ENCODE measurements at places on chromosomes 1 and 21.

DNA sequence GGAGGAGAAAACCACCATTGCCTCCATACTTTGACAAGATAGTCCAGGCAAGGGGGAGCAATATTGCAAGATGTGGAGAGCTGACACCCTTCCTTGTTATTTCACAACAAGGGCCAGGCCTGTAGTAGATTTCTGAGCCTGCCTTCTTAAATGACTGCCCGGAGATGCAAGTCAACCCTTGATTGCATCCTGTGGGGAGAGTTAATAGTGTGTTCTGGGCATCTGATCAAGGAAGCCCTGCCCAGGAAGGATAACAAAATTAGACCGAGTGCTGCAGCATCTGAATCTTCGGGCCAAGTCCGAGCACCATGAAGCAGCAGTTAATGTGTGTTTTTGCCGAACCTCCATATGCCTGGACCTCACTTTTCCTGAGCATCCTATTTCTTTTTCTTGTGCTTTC is 382.3 kb downstream of the PRDM2 start:
- DNase-seq: no peak

- DNase-seq: no peak
Measured at GRCh38 chr1:154698320-154699096, 90.5 kb upstream of the ADAR start.

DNA sequence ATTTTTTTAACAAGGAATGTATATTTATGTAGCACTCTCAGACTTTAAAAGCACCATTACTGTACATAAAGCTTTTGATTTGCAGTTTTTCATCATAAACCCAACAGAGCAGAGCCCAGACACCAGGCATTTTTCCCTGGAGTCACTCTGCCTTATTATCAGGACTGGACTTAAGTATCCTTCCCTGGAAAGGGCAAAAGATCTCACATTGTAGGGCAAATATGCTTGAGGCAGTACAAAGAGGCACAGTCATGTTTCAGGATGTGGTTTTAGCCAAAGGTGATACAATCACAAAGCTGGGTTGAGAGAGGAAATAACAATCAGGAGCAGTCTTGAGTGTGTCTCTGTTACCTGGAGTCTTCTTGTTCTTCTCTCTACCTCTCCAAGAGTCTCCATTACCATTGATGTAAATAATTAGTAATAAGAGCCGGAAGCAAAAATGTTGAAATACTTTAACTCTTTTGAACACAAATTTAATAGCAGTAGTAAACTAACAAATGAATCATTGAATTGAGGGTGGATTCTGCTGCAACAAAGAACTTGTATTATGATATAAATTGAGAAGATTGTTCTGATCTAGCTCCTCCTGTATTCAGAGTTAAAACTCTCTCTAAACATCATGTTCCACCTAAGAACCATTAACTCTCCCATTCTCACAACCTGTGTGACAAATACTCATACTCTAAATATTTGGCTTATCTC is 160.5 kb downstream of the LTN1 start:
- DNase-seq: no peak

DNA sequence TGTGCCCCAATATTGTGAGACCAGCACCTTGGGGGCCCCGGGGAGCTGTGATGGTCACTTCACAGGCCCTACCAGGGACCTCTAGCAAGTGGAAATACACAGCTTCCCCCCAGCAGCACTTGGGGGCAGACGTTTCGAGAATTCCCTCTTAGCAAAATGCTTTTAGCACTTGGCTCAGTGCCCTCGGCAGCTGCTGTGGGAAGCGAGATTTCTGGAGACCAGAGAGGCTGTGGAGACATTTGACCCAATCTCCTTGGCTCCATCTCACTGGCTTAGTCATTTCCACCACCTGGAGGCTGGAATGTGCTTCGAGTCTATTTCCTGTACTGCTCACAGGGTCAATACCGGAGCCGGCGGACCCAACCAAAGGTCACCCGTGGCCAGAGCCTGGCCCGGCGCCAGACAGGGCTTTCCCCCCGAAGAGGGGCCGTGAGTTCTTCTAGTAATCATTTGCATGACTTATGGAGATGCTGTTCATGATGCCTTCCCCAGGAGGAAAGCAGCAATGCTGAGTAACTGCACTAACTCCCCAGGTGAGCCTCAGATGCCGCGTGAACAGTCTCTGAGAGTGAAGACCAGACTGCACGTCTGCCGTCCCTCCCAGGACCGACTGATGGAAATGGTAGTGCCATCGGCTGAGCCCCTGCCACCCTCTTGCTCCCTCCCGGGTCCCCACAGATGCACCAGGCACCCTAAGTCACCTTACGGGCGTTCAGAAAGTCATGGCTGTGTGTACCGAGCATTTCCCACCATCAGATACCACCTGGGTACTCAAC is 4.4 kb upstream of the C2CD2 start:
- DNase-seq: no peak

- DNase-seq: no peak
Measured at GRCh38 chr21:23162198-23162946, 2164.2 kb downstream of the NCAM2 start.

DNA sequence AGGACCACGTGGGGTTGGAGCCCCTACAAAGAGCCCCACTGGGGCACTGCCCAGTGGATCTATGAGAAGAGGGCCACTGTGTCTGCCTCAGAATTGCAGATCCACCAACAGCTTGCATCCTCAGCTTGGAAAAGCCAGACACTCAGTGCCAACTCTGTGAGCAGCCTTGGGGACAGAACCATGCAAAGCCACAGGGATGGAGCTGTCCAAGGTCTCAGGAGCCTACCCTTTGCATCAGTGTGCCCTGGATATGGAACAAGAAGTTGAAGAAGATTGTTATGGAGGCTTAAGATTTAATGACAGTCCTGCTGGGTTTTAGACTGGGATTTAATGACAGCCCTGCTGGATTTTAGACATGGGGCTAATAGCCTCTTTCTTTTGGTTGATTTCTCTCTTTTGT is 1670.9 kb downstream of the PLA2G4A start:
- no peak for DNase-seq

- DNase-seq: no peak
Measured at GRCh38 chr1:41482001-41482765, 2.3 kb downstream of the EDN2 start.

GRCh38 chr1:111507411-111508201 is 4.2 kb upstream of the ADORA3 start:
- DNase-seq: peak; percentile 27

GRCh38 chr1:37919277-37919676 is 27.6 kb downstream of the INPP5B start:
- DNase-seq: no peak

GRCh38 chr1:12053752-12054548 is 9.2 kb upstream of the TNFRSF8 start:
- no peak for DNase-seq

DNA sequence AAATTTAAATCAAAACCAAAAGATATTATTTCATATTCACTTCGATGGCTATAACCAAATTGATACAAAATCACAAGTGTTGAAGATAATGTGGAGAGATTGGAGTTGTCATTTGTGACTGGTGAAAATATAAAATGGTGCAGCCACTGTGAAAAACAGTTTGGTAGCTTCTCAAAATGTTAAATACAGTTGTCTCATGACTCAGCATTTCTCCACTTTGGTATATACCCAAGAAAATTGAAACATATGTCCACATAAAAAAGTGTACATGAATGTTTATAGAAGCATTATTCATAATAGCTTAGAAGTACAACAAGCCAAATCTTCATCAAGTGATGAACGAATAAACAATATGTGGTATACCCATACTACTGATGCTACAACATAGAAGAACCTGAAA is 318.5 kb downstream of the BRINP3 start:
- DNase-seq: no peak

DNA sequence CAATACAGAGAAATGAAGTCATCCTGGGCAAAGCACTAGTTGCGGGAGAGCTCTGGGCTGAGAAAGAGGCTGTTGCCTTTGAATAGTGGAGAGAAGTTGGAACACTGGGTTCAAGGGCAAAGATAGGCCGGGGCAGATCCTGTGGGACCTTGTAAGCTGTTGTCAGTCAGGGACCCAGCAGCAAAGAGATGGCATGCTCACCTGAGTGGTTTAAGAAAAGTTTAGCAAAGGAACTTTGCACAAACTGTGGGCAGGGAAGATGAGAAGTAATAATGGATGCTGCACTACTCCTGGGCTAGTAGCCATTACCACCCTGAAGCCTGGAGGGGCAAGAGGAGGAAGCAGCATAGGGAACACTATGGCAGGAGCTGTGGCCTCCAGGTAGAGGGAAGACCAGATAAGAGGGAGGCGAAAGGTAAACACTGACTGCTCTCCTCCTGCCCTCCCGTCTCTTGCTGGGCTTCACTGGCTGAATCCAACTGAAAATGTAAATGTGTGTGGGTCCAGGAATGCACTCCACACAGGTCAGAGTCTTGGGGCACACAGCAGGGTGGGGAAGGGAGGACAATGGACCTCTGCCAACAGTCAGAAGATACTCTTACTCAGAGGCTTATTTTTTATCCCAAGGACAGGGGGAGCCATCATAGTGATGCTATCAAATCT is 129.2 kb downstream of the PLPP3 start:
- no peak for DNase-seq

DNA sequence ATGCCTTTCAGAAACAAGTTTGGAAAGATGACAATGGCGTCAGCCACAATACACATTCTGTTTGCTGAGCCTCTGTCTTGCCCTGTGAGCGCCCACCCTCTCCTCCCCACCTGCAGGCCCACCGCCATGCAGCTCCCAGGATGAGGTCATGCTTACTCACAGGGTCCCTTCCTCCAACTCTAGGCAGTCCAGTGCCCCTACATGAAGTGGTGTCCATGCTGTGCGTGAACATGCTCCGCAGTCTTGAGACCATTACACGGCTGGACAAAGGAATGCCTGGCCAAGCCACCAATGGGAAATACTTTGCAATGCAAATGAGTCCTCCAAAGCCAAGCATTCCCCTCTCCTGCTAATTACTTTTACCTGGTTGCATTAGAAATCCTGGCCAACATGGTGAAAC is 92.2 kb downstream of the CD58 start:
- DNase-seq: no peak

DNA sequence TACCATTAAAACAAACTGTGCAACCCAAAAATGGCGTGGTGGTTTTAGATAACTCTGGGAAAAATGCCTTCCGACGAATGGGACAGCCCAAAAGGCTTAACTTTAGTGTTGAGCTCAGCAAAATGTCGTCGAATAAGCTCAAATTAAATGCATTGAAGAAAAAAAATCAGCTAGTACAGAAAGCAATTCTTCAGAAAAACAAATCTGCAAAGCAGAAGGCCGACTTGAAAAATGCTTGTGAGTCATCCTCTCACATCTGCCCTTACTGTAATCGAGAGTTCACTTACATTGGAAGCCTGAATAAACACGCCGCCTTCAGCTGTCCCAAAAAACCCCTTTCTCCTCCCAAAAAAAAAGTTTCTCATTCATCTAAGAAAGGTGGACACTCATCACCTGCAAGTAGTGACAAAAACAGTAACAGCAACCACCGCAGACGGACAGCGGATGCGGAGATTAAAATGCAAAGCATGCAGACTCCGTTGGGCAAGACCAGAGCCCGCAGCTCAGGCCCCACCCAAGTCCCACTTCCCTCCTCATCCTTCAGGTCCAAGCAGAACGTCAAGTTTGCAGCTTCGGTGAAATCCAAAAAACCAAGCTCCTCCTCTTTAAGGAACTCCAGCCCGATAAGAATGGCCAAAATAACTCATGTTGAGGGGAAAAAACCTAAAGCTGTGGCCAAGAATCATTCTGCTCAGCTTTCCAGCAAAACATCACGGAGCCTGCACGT is 82.1 kb downstream of the PRDM2 start:
- DNase-seq: no peak

GRCh38 chr1:158101927-158102326 is 78.8 kb upstream of the CD1D start:
- no peak for DNase-seq

- DNase-seq: no peak
Measured at GRCh38 chr21:37967036-37967435, 50.8 kb upstream of the KCNJ6 start.

DNA sequence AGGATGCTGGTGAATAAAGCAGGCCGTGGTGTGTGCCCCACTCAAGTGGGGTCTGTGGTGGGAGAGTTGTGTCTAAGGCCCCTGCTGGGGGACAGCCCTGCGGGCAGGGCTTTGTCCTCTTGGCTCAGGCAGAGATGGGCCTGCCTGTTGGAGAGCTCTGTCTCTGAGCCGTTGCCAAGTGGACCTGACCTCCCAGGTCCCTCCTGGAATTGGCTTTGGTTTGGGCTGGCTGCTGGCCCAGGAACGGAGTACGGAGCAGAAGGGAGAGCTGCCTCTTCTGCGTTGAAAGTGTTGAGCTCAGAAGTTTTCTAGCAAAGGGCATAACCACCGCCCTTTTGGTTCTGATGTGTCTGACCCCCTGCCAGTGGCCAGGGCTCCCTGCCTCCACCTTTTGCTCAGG is 153.9 kb downstream of the PEX14 start:
- DNase-seq: no peak

DNA sequence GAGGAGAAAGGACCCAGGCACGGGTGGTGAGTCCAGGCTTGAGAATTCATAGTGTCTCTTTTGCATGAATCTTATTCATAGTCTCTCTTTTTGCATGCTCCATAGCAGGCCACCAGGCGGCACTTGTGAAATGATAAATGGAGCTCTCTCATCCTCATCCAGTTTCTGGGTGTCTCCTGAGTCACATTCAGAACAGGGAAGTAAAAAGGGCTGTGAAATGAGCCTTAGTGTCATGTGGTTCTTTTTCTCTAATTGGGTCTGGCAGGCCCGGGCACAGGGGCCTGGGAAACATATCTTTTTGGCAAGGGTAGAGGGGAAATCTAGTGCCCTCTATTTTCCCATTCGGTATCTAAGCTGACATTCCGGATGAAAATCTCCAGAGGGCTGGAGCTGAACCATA is 19.1 kb upstream of the NCF2 start:
- no peak for DNase-seq

GRCh38 chr21:33362044-33362555 is 37.3 kb downstream of the IFNAR1 start:
- peak; percentile 45 for DNase-seq

DNA sequence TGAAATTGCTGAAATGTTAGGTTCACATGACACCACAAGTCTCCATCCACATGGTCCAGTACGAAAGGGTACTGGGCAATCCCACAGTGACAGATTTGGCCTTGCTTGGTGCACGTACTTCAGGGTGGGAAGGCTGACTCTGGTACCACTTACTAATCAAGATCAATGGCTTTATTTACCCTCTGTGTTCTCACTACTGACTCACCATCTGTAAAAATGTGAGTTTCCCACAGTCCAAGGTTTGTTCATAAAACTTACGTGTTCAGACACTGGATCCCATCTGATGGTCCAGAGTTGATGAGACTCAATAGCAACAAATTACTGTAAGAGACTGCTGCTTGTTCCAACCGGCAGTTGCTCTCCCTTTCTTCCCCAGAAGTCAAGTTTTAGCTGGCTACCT is 231.7 kb downstream of the LMX1A start:
- DNase-seq: no peak

GRCh38 chr1:156376958-156377919 is 8.2 kb downstream of the RHBG start:
- DNase-seq: no peak

GRCh38 chr1:205481218-205481617 is 23.3 kb upstream of the CDK18 start:
- DNase-seq: no peak

- DNase-seq: no peak
Measured at GRCh38 chr1:10961300-10961833, 51.1 kb upstream of the TARDBP start.

DNA sequence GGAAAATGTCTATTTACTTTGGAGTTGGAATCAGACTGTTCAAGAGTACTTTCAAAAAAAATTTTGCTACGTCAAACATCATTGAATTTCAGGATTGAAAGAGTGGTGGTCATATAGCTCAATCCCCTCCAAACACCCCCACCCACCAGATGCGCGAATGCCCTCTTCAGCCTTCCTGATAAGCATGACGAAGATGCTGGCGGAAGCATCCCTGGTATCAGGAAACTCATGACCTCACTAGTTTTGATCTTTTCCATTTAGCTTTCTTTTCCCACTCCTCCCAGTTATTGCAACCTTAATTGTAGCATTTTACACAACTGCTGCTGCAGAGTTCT is 104.4 kb downstream of the LEPR start:
- DNase-seq: no peak

Data from stimulated activated CD4-positive, alpha-beta T cell treated with anti-CD3 and anti-CD28 coated beads, TNF-alpha, amount 100 ng/mL, for 1 hour (primary cell).